Left renal pelvis (tissue), 4 donors: ENCODE measurements at places on chromosomes 6 and 20.

GRCh38 chr20:60201198-60201835 lies 243.1 kb downstream of the CDH26 start:
- DNase-seq = no peak

- DNase-seq = peak; percentile 62
Measured at GRCh38 chr6:143575440-143575839, 63.9 kb upstream of the FUCA2 start.

GRCh38 chr6:129957941-129958898 lies 60.2 kb upstream of the L3MBTL3 start:
- DNase-seq = no peak

GRCh38 chr6:44011350-44011920 lies 115.8 kb downstream of the MRPL14 start:
- DNase-seq = no peak

DNA sequence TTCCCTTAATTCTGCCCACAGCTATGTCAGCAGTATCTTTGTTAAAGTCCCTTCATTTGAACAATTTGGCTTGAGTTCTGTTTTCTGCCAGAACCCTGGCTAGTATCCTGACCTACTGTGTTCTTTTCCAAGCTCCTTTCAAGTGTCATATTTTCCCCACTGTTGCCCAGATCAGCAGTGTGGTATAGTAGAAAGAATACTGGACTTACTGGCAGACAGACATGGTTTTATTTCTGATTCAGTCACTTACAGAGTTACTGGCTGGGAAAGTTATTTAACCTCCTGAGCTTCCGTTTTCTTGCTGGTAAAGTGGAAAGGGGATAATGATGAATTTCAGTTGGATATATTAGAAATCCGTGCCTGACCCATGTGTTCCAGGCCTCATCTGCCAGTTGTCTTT lies 39.8 kb upstream of the RAB23 start:
- DNase-seq = no peak

DNA sequence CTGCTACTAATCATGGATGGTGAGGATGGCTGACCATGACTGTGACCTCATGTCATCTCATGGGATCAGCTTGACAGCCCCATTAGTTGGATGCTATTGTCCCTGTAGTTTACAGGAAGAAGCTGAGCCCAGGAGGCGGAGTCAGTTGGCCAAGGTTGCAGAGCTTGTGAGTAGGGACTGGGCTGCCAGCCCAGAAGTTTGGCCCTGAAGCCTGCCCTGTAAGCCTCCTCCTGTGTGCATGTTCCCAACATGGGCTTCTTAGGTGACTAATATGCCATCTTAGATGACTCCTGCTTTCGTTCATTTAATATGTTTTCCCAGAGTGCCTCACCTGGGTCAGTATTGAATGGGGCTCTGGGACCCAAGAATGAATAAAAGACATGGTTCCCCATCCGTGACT lies 6.9 kb downstream of the EDN3 start:
- no peak for DNase-seq

GRCh38 chr20:2455771-2456497 lies 14.7 kb downstream of the SNRPB start:
- DNase-seq = no peak
